Thoracic aorta (tissue), 2 donors: ENCODE measurements at places on chromosomes 7 and 10. TPM values are rescaled to one million over a fixed set of nuclear protein-coding genes. Genes with fewer than 3 reads are reported as not detected.

The TRIM74 gene
- total RNA-seq = not detected

The PALD1 gene
- 19.7 TPM for total RNA-seq

The PTN gene
- 12.5 TPM for total RNA-seq

The TAF5 gene
- total RNA-seq = 5.3 TPM

The AKR1C4 gene
- not detected for total RNA-seq

DNA sequence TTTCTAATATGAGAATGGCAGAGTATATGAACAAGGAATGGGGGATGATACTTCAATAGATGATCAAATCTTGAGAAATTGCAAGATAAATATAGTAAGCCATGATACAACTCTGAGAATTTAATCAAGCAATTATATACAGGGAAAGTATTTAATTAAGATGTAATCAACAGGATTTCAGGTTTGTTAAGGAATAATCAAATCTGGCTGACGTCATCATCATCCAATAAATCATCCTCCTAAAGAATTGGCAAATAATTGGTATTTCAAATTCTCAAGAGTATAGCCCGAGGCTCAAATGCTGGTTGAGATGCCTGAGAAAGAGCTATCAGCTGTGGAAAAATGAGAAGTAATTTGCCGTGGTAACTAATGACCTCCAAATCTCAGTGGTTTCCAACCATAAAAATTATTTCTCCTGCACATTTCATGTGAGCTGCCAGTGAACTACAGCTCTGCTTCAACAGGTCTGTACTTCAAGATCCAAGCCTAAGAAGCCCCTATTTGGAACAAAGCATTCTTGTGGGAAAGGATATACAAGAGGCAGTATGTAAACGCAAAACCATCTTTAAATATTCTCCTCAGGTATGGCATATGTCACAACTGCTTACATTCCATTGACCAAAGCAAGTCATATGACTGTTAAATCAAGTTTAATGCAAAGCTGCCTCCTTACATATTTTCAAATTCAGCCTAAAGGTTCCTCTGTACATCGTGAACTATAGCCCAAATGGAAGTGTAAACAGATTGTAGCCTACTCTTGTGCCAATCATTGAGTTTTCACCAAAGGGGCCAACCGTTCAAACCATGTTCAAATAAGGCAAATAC lies 503.0 kb downstream of the KIF20B start:
- DNase-seq = no peak

- DNase-seq = no peak
These were observed 139.1 kb upstream of the RHEB start for GRCh38 chr7:151658778-151659177.

GRCh38 chr10:13422800-13423199 lies 74.7 kb upstream of the SEPHS1 start:
- DNase-seq = no peak
